Stimulated activated CD8-positive, alpha-beta memory T cell treated with anti-CD3 and anti-CD28 coated beads, Interleukin-15, amount 100 ng/mL, for 4 hours (primary cell): ENCODE measurements at places on chromosomes 12 and 14.

DNA sequence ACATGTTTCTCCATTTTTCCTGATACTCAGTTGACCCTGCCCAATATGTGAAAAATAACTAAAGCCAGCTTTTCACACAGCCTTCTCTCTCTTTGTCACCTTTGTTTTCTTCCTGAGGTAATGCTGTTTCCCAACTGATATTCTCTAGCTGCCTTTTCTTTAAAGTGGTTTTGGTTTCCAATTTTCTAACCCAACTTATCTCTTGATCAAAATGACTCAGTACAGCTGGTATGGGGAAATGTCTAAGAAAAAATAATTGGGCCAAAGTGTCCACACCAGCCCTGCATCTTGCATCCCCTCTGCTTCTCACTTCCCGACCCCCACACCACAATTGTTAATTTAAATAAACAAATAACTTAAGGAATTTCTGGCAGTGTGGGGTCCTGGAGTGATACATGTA is 193.8 kb downstream of the SYT1 start:
- no peak for DNase-seq

- no peak for DNase-seq
Observed at GRCh38 chr12:30211743-30212142, 428.0 kb upstream of the TMTC1 start.

- DNase-seq, result no peak
Observed at GRCh38 chr12:92987362-92987761, 58.3 kb upstream of the EEA1 start.

DNA sequence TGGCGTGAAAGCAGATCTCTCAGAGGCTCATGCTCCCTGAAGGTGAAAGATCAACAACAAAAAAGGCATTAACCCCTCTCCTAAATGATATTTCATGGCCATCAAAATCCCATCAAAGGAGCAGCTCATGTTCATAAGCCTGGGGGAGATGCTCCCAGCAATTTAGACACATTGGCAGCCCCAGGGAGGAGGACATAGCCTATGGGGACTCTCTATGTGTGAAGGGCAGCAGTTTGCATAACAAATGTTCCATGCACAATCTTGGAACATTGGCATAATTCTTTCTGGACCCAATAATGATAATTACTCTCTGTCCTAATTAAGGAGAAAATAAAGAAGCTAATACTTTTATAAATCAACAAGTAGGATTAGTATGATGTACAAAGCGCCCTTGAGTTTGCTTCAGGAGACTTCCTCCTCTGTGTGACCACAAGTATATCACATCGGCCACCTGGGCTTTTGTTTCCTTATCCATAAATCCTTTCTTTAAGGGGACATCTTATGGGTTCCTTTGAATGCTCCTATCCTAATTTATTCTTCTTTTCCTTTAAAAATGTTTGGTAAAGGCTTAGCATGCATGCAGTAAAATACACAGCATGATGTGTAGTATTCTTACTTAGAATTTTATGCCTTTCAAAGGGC is 161.9 kb upstream of the PLEKHG7 start:
- no peak for DNase-seq

DNA sequence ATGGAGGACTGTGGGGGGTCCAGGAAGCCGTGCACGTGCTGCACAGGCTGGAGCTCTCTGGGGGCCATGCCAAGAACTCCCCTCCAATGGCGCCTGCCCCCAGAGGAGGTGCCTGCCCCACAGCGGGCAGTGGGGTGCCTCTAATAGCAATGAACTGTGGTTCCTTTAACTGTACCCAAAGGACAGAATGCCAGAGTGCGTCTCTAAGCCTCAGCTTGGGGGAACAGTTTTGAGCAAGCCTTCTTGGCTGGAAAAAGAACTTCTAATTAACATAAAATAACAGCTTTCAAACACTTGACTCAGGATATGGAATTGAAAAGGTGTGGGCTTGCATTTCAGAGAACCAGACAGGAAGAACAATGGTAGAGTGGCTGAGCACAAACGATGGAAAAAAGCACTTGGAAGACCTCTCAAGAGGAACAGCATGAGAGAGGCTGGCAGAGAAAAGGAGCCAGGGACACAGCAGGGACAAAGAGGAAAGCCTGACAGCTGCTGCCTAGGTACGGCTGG is 195.6 kb downstream of the TTC7B start:
- DNase-seq, result no peak

- no peak for DNase-seq
Observed at GRCh38 chr12:27233814-27234213, 10.3 kb upstream of the STK38L start.

- peak; percentile 54 for DNase-seq
Observed at GRCh38 chr12:75977952-75978671, 53.5 kb downstream of the PHLDA1 start.

- no peak for DNase-seq
Observed at GRCh38 chr12:46839964-46840363, 14.2 kb upstream of the SLC38A4 start.

DNA sequence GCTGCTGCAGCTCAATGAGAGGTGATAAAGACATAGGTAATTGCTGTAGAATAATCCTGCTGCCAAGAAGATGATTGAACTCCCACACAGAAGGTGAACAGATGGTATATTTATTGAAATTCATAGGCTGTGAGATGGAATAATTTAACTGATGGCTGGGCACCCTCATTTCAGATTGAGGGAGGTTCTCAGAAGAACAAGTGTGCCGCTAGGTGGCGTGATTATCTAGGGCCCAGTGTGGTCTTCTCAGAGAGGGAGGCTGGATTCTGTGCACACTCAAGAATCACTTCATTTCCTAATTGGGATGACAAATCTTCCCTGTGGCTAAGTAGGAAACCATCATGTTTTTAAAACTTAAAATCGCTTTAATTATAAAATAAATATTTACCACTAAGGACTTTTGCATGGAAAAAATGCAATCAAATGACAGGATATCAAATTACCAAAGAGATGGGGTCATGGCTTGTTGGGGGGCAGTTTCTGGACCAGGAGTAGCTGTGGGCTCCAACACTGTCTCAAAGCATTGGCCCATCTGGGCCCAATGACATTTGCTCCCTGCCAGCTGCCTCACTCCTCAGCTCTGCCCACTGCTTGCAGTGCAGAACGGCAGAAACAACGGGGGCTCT is 132.3 kb downstream of the SNAPC1 start:
- DNase-seq, result no peak
